Psoas muscle (tissue), 8 donors: ENCODE measurements at places on chromosomes 6 and 20. TPM values are rescaled to one million over a fixed set of nuclear protein-coding genes. Genes with fewer than 3 reads are reported as not detected.

Gene TRIM31
- total RNA-seq, result not detected

Gene RAB44
- total RNA-seq, result not detected

Gene IRF4
- total RNA-seq, result 0.27 TPM

Gene NEURL2
- total RNA-seq, result 5.3 TPM

Gene SPEF1
- total RNA-seq, result not detected

Gene FAM184A
- 0.22 TPM for total RNA-seq

GRCh38 chr6:142612956-142613355 lies 311.1 kb downstream of the ADGRG6 start:
- DNase-seq, result no peak

DNA sequence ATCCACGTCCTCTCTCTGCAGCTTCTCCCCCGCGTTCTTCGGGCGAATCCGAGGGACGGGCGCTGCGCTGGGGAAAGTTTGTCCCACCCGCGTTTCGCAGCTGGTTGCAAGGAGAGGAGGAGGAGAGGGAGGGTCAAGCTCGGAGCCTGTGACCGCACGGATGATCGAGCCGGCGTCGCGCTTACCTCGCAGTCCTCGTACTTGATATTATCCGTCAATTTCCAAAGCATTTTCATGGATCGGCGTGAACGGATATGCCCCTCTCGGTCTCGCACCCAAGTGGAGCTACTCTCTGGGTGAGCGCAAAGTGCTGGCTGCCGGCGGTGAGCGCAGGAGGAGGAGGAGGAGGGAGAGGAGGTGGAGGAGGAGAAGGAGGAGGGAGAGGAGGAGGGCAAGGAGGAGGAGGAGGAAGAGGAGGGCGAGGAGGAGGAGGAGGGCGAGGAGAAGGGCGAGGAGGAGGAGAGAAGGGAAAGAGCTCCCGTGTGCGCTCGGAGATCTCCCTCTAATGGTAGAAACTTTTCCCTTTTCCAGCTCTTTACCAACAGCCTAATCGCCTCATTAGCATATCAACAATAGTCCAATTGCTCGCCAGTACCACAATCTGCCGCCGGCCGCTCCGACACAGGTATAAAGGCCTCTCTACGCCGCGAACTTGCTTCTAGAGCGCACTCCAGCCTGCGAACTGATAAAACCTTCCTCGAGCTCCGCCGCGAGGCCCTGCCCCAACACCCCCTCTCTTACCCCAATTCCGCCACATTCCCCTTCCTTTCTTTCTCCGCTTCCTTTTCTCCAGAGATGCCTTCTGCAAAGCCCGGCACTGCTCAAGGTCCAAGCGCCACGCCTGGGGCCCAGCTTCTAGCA lies at the start of gene TFAP2A:
Gene TFAP2A, minus strand, starts transcription at position 319 of the 861 bp plus-strand sequence. Its CDS starts 83 bp downstream, at position 236.
- DNase-seq, result peak; percentile 35

DNA sequence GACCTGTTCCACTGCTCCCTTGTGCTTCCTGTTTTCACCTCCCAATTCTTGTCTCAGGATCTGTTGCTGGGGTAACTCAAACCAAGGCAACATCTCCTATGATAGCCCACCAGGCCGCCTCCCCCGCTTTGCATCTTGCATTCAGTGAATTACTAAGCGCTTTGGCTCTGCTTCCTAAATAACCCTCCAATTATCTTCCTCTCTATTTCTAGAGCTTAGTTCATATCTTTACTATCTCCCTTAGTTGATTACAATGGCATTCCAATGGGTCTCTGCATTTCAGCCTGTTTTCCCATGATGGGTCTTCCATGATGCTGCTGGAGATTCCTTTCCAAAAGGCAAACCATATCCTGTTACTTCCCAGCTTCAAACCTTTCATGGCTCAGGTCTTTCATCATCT lies 117.2 kb upstream of the FERMT1 start:
- no peak for DNase-seq

DNA sequence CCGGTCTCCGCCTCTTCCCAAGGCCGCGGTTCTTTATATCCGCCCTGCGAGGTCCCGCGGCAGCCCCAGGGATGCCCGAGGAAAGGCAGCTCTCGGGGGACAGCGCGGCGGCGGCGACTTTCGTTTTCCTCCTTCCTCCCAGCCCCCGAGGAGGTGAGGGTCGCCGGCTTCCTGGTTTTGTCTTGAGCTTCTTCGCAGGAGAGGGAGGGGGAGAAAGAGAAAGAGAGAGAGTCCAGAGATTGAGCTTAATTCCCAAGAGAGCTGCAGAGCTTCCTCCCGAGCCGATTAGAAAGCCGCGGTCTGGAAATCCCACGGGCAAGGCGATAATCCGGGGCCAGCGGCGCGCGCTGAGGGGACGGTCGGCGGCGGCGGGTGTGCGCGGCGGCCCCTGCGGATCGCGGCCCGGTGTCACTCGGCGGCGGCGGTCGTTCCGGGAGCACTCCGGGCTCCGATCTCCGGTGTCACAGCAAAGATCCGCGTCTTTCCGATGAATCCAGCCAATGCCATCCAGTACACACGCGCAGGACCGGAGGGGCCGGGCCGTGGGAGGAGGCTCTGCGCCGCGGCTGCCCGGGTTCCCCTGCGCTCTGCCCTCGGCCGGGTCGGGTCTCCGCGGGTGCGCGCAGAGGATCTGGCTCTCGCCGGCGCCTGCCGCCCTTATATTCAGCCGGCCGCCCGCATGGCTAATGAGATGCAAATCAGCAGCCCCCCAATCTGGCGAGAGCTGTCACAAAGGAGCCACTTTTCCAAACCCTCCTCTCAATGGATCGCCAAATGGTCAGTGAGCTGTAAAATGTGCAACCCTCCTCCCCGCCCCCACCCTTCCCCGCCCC lies at the start of gene DLL1:
Gene DLL1, minus strand, starts transcription at position 783 of the 833 bp plus-strand sequence. CDS start 939 bp downstream, outside the sequence.
- peak; percentile 57 for DNase-seq

DNA sequence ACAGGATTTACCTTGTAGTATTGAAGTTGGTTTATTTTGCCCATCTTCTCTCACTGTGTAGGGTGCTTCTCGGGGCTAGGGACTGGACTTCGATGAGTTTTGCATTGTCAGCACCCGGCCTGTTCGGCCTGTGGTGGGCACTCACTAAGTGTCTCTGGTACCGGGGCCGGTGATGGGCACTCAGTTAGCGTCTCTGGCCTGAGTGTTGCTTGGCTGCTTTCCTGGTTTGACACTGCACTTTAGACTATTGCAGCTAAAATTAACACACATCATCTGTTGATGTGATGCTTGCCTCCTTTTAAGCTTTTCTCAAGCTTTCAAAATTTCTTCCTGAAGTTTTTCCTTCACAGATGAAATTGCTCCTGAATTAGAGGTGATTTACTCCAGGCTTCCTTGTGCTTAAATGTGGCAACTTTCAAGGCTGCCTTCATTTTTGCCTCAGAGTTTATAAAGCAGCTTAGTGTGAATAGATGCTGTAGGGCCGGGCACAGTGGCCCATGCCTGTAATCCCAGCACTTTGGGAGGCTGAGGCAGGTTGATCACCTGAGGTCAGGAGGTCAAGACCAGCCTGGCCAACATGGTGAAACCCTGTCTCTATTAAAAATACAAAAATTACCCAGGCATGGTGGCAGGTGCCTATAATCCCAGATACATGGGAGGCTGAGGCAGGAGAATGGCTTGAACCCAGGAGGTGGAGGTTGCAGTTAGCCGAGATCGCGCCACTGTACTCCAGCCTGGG lies 41.7 kb upstream of the TULP4 start:
- no peak for DNase-seq

GRCh38 chr20:43028470-43028869 lies 161.2 kb downstream of the PTPRT start:
- DNase-seq, result no peak

GRCh38 chr6:131367206-131367873 lies 205.7 kb upstream of the ARG1 start:
- no peak for DNase-seq

DNA sequence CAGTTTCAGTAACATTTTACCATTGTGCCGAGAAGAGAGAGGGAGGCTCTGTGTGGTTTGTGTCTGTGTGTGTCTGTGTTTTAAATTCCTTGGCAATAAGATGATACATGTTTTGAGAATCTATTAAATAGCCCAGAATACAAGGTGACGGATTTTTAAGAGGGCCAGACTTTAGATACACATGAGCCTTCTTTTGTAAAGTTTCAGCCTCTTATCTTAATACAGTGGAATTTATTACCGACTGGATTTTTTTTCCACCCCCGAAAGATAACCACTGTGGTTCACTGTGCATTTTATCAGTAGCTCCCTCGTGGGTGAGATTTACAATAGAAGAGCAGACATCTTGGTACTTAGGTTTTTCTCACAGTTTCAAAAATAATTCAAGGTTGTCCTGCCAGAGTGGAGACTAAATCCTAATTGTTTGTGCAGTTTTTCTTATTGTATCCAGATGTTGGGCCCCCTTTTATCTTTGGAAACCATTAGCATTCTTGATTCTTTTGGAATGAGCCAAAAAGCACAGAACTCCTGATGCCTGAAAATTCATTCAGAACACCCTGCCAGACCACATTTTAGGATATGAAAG lies 49.9 kb downstream of the STK4 start:
- no peak for DNase-seq

DNA sequence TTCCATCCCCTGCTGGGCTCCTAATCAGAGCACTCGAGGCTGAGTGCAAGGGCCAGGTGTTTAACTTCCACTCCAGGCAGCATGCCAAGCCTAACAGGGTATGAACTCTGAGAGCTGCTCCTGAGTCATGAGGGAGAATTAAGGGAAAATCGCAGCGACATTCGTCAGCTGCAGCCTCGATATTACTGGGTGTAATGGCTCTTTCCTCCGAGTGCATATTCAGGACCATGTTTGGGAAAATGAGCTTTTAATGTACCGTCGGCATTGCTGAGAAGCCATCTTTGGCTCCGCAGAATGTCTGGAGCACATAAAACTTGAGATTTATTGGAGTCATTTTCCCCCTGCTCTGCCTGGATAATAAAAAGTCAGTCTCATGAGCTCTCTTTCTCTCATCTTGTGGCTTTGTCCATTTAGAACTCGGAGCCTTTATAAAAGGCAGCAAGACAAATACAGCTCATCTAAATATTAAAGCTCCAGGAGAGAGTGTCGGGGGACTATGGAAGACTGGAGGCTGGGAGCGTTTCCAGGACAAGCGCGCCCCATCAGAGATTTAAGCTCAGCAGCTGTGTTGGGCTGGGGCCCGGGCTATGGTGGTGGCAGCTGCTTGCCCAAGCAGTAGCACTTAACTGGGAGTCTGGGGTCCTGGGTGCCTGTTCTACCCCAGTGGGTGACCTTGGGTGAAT lies 103.7 kb downstream of the TOX2 start:
- no peak for DNase-seq

DNA sequence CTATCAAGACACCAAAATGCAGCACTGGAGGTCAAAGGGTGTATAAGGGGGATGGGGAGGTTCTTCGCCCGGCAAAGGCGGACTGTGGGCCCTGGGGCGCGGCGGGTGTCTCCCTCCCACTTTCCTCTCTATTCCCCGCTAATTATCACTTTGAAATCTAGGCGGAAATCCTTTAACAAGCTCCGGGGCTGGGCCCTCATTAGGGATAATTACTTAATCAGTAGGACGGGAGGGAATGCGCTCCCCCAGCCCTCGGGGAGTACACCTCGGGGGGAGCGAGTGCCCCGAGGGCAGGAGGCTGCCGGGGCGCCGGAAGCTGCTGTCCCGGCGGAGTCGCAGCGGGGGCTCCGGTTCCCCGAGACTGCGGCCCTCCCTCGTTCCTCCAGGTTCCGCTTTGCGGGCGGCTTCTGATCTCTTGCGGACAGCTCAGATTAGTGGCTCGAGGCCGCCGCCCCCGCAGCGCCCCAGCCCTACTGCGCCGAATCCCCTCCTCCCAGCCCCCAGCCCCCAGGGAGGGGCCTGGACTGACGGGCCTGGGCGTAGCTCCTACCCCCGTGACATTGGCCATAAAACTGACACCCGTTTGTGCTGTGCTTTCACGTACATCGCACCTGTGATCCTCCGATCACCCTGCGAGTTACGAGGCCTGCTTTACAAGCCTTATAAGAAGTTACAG lies 14.7 kb downstream of the MUCL3 start:
- DNase-seq, result peak; percentile 78
